ENCODE measurements at places on chromosomes 1 and 21. TPM values are rescaled to one million over a fixed set of nuclear protein-coding genes. Genes with fewer than 3 reads are reported as not detected.
A peak's percentile ranks its signal among the peaks of the same experiment; 100 is the strongest.

GRCh38 chr1:162069334-162070093, at the start of gene NOS1AP:
Gene NOS1AP (plus strand): TSS chr1:162069691. CDS start chr1:162070178, 487 bp downstream.
- H3K27ac ChIP-seq: no peak within 1 kb of the TSS
- H3K4me3 ChIP-seq: peak within 1 kb of the TSS; percentile 48
- DNase-seq: peak; percentile 67
- H3K27me3 ChIP-seq: peaks cover 54% of the 10 kb centered on the region

Gene C2CD4D
- 0.88 TPM for total RNA-seq

Gene PLXNA2
- 0.77 TPM for total RNA-seq

- no peak overlapping the region for H3K27ac ChIP-seq
- H3K27me3 ChIP-seq: peaks cover 9% of the 10 kb centered on the region
- H3K4me3 ChIP-seq: no peak overlapping the region
Observed at GRCh38 chr1:5585256-5585655, 407.0 kb downstream of the NPHP4 start.

GRCh38 chr21:38257667-38258066, 876 bp downstream of the KCNJ15 start:
- peaks cover 2% of the 10 kb centered on the region for H3K27me3 ChIP-seq
- no peak for DNase-seq
- no peaks in the 10 kb centered on the region for H3K36me3 ChIP-seq
- H3K4me1 ChIP-seq: no peaks in the 10 kb centered on the region

Gene AIDA
- total RNA-seq: 23.6 TPM

DNA sequence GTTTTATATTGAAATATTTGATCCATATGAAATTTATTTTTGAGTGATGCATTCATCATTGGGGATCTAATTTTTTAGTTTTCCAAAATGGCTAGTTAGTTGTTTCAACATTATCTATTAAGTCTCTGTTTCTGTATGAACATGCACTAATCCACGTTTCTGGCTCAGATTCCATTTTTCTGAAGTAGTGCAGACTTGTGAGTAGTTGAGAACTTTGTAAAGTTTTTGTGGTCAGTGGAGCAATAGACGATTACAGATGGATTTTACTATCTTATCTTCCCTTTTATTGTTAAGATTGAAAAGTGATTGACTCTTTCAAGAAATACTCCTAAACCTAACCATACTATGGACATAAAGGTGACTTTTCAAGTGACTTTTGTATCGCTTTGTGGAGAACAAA, 16.7 kb downstream of the SOAT1 start:
- H3K4me3 ChIP-seq: no peak overlapping the region
- H3K4me1 ChIP-seq: no peaks in the 10 kb centered on the region
- no peaks in the 10 kb centered on the region for H3K27me3 ChIP-seq
- peaks cover 55% of the 10 kb centered on the region for H3K36me3 ChIP-seq
- no peak overlapping the region for H3K27ac ChIP-seq

DNA sequence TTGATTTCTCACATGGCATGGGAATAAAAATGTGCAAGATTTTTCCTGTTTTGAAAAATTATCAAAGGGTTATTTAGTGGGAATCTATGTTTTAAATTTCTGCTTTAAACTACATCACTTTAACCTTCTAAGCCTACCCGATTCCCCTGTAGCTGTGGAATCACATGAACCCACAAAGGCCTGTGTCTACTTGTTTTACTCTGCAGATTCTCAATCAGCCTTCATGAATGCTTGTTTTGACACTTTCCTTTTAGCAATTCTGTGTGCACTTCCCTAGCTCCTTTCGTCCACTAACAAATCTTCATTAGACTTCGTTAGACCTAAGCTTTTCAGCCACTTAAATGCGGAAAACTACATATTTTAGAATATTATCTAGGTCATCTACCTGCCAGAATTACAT, 56.0 kb upstream of the C1orf21 start:
- no peaks in the 10 kb centered on the region for H3K4me1 ChIP-seq
- no peak overlapping the region for H3K4me3 ChIP-seq
- no peaks in the 10 kb centered on the region for H3K27me3 ChIP-seq

DNA sequence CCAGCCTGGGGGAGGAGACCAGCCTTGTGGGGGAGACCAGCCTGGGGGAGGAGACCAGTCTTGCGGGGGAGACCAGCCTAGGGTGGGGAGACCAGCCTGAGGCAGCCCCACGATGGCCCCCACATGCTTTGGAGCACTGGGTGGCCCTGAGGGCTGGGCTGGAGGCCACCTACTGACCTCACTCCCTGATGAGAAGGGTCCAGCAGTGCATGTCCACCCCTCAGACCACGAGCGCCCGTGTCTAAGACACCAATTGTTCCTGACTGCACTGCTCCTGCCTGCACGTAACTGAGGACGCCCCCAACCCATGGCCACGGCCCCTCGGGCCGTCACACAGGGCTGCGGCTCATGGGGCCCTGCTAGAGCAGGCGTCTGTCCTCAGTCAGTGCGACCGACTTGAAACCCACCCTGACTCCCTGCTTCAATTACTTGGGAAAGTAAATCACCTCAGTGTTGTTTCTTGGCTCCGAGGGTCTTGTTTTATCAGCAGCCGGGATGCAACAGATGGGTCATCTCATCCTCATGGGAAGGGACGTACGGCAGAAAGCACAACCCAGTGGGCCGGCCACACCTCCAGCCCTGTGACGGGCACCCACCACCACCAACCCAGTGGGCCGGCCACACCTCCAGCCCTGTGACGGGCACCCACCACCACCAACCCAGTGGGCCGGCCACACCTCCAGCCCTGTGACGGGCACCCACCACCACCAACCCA, at the start of gene SPATC1L:
Gene SPATC1L (minus strand): TSS at position 550 of the 715 bp plus-strand sequence. CDS start 1,643 bp downstream, outside the sequence.
- H3K27ac ChIP-seq: peak within 1 kb of the TSS; percentile 85
- H3K36me3 ChIP-seq: no peaks in the 10 kb centered on the region
- peaks cover 25% of the 10 kb centered on the region for H3K4me1 ChIP-seq
- DNase-seq: peak; percentile 60

DNA sequence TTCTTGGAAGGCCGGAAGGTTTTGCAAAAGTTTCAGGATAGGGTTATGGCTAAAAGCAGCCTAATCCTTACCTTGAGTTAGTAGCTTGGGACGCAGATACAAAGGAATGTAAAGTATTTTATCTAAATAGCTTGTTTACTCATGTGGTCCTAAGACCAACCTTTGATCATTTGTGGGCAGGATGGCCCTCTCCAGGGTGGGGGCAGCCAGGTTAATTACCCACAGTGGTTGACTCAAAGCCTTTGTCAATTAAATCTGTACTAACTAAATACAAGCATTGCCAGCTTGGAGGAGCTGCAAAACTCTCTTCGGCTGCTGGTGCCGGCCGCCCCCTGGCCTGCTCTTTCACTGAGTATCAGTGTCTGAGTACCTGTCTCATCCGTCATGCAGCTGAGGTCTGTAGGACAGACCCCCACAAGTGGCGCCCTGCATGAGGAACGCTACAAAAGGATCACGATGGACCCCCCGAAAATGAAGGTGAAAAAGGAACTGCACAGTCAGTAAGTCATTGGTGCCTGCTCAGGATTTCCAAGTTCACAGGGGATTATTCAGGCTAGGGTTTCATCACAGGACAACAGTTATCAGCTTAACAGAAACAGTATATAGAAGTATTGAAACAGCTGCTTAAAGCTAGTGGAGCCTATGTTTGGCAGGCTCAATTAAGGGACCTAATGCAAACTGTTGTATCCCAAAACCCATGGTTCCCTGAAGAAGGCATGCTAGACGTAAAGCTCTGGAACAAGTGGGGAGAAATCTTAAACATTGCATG, 212.5 kb upstream of the MAP1LC3C start:
- DNase-seq: no peak
- H3K27ac ChIP-seq: no peak overlapping the region
- no peaks in the 10 kb centered on the region for H3K27me3 ChIP-seq
- no peak overlapping the region for H3K4me3 ChIP-seq
- H3K4me1 ChIP-seq: no peaks in the 10 kb centered on the region

GRCh38 chr1:206678490-206678889, 6.2 kb upstream of the MAPKAPK2 start:
- H3K27ac ChIP-seq: no peak overlapping the region
- DNase-seq: no peak
- H3K4me3 ChIP-seq: no peak overlapping the region
- no peaks in the 10 kb centered on the region for H3K27me3 ChIP-seq

DNA sequence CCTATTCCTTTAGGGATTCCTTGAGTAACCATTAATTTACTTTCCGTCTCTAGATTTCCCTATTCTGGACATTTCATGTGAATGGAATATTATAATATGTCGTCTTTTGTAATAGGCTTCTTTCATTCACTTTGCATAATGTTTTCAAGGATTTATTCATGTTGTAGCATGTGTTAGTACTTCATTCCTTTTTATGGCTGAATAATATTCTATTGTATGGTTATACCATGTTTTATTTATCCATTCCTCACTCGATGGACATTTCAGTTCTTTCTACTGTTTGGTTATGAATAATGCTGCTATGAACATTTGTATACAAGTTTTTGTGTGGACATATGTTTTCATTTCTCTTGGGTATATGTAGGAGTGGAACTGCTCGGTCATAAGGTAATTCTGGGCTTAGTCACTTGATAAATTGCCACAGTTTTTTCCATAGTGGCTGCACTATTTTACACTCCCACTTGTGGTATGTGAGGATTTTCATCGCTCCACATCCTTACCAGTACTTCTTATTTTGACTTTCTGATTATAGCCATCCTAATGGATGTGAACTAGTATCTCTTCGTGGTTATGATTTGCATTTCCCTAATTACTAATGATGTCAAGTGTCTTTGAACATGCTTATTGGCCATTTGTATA, 17.7 kb downstream of the PPP2R5A start:
- no peaks in the 10 kb centered on the region for H3K27me3 ChIP-seq
- no peak overlapping the region for H3K27ac ChIP-seq
- H3K36me3 ChIP-seq: no peaks in the 10 kb centered on the region

Gene CHI3L1
- total RNA-seq: not detected

- H3K4me3 ChIP-seq: no peak overlapping the region
- no peaks in the 10 kb centered on the region for H3K36me3 ChIP-seq
- H3K27me3 ChIP-seq: no peaks in the 10 kb centered on the region
Observed at GRCh38 chr1:31959521-31960340, 21.6 kb upstream of the PTP4A2 start.

- peaks cover 55% of the 10 kb centered on the region for H3K4me1 ChIP-seq
- peak overlapping the region; percentile 47 for H3K27ac ChIP-seq
- no peaks in the 10 kb centered on the region for H3K27me3 ChIP-seq
- no peaks in the 10 kb centered on the region for H3K36me3 ChIP-seq
Observed at GRCh38 chr1:203276916-203277545, 28.3 kb upstream of the BTG2 start.

- no peaks in the 10 kb centered on the region for H3K27me3 ChIP-seq
- no peak for DNase-seq
- H3K27ac ChIP-seq: no peak overlapping the region
- peaks cover 15% of the 10 kb centered on the region for H3K36me3 ChIP-seq
- H3K4me3 ChIP-seq: no peak overlapping the region
Observed at GRCh38 chr1:235831148-235831547, 35.6 kb downstream of the LYST start.

Gene BTBD8
- 1.8 TPM for total RNA-seq

GRCh38 chr1:165119086-165119485, 237.4 kb downstream of the LMX1A start:
- H3K27me3 ChIP-seq: peaks cover 17% of the 10 kb centered on the region
- H3K4me1 ChIP-seq: no peaks in the 10 kb centered on the region
- H3K36me3 ChIP-seq: no peaks in the 10 kb centered on the region
- H3K4me3 ChIP-seq: no peak overlapping the region
- no peak overlapping the region for H3K27ac ChIP-seq

DNA sequence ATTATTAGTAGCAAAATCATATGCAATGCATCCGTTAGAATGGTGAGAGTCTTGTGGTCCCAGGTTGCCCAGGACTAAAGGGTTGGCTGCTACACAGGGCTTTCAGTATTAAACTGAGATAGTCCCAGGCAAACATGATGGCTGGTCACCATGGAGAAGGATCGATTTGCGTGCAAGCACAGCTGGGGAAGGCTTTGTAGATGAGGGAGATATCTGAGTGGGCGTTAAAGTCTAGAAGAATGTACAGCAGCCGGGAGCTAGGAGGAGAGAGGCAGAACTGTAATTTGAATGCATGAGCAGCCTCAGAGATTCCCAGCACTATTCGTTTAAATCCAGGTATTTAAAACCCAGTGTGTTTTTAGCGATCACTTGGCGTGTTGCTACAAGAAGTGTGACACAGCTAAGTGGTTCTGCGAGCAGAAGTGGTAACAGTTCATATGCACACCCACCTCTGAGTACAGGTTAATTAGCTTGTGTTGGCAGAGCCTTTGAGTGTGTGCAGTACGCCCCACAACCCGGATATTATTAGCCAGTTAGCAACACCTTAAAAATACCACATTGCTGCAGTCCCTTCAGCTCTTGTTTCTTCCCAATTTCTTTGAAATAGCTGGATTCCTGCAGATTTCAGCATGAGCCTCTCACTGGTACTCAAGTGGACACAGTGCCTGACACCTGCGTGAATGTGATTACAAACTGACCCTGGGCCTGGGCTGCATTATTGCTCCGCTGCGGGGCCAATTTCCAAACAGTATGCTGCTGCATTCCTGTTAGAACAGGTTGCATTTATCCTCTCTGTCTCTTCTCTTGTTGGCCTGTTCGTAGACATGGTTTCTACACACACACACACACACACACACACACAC, 67.2 kb upstream of the SCAF4 start:
- DNase-seq: no peak
- peaks cover 3% of the 10 kb centered on the region for H3K27me3 ChIP-seq
- no peaks in the 10 kb centered on the region for H3K36me3 ChIP-seq
- H3K4me1 ChIP-seq: no peaks in the 10 kb centered on the region
- no peak overlapping the region for H3K27ac ChIP-seq

GRCh38 chr1:89929467-89930063, 65.3 kb upstream of the ZNF326 start:
- no peaks in the 10 kb centered on the region for H3K4me1 ChIP-seq
- H3K36me3 ChIP-seq: peaks cover 29% of the 10 kb centered on the region
- no peak overlapping the region for H3K27ac ChIP-seq
- no peak overlapping the region for H3K4me3 ChIP-seq
- no peaks in the 10 kb centered on the region for H3K27me3 ChIP-seq

DNA sequence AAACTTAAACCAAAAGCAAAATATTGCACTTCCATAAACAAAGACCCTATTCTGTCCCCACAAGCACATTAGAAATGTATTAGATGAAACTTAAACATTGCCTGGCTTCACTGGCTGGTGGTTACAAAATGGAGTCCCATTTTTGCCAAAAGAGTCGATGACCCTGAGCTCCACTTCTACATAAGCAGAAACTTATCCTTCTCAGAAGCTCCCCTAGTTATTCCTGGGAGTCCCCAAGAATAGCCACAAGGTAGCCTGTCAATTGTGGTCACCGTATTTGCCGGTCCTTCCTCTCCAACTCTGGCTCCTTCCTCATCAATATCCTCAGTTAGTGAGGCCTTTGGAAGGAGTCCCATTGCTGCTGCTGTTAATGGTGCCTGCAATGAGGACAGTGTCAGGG, 37.3 kb downstream of the CDCP2 start:
- H3K4me3 ChIP-seq: no peak overlapping the region
- no peak overlapping the region for H3K27ac ChIP-seq
- no peaks in the 10 kb centered on the region for H3K27me3 ChIP-seq
- H3K4me1 ChIP-seq: no peaks in the 10 kb centered on the region
- no peak for DNase-seq
- no peaks in the 10 kb centered on the region for H3K36me3 ChIP-seq
